ENCODE measurements at places on chromosomes 7 and 10. TPM values are rescaled to one million over a fixed set of nuclear protein-coding genes. Genes with fewer than 3 reads are reported as not detected.

DNA sequence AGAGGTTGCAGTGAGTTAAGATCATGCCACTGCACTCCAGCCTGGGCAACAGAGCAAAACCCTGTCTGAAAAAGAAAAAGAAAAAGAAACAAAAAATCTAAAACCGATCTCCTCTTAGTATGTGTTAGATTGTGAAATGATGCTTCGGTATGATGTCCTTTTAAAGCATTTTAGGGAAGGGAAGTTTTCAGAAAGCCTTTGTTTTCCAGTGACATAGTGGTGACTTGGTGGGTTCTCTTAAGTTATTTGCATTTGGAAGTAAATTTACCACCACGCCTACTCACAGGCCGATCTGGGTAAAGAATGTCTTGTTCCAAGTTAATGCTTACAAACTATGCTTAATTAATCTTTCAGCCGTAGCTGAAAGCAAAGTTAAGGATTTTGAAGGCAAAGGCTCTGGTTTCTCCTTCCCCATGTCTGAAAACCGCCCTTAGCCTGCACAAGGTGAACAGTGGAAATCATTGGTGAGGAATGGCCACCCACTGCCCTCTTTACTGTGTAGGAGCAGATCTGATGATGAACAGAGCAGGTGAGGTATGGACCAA, 10.7 kb downstream of the MTURN start:
- no peak for DNase-seq

- DNase-seq = no peak
Observed at GRCh38 chr10:62073429-62073828, 171.9 kb downstream of the ARID5B start.

DNA sequence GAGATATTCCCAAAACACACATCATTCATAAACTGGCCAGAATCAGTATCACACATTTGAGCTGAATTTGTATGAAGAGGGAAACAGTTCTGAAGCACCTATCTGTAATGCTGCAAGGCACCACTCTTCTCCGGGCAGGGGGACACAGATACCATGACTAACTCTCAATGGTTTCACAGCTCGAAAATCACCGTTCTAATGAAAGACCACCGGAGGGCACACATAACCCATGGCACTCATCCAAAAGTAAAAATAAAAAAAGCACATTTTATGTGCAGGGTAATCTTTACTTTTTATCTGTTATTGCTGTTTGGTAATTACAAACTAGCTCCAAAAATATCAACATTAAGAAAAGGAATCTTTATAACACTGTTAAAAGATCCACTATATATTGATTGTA, 137.5 kb downstream of the PARD3 start:
- DNase-seq = no peak

DNA sequence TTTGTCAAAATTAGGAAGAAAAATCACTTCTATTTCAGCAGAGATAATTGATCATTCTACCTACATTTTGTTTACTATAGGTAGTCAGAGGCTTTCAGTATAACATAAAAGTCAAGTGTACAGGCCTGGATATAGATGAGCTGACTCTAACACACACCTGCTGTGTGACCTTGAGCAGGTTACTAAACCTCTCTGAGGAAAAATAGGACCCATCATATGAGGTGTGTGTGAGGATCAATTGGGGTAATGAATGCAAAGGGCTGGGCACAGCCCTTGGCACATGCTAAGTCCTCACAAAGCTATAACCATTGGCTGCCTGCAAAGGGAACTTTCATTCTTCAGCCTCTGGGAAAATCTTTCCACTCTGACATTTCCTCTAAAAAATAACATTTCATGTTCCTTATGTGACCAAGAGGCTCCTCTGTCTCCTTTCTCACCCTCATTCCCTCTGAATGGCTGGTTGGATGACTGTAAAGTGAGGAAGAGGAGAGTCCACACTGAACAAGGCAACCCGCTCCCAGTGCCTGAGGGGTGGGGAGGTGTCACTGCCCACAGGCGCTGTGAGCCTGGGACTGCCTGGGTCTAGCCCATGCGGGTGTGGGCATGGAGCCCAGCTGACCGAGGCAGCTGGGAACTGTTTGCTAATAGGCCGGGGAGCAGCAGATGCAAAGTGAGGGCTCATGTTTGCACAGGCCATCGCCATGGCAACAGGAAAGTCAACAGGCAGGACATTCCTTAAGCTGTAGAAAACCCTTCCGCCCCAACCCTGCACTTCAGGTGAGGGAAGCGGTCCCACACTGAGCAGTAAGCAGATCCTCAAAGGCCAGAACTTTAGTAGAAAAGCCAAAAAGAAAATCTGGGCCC, 36.8 kb downstream of the MYOF start:
- no peak for DNase-seq

- no peak for DNase-seq
Observed at GRCh38 chr10:61984803-61985418, 83.4 kb downstream of the ARID5B start.

DNA sequence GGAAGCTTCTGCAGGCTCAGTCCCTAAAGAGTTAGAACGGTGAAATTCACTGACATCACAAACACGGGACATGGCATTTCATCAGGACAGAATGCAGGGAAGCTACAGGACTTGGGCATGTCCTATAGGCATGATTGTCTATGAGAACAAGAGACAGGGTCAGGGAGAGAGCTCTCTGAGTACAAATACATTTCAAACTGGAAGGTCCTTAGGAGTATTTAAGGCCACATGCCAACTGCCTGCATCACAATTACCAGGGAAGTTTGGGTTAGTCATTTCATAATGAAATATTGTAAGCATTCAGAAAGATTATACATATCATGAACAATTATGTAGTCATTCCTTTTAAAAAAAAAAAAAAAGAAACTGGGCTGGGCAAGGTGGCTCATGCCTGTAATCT, 71.3 kb downstream of the CREB3L2 start:
- no peak for DNase-seq

Gene MACC1
- total RNA-seq = 13.9 TPM

DNA sequence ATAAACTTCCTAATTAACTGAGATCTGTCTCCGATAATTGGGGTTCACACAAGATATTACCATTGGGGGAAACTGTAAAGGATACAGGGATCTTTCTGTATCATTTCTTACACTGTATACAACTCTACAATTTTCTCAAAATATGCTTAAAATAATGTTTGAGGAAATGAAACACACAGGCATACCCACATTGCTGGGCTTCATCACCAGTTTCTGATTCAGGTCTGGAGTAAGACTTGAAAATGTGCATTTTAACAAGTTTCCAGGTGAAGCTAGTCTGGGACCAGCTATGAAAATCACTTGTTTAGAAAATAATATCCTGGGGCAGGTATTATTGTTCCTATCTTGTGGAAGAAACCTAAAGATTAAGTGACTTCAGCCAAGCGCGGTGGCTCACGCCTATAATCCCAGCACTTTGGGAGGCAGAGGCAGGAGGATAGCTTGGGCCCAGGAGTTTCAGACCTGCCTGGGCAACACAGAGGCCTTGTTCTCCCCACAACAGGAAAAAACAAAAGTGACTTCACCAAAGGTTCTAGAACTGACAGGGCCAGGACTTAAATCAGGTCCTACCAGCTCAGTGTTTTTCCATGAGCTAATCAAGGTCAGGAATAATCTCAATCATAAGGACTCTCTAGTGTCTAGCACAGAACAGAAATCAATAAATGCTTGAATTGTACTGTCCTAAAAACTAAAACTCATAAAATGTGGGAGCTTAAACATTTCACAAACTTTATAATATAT, 12.6 kb downstream of the TOMM7 start:
- no peak for DNase-seq

GRCh38 chr7:5700391-5700985, 81.0 kb downstream of the RNF216 start:
- DNase-seq = no peak

- no peak for DNase-seq
Observed at GRCh38 chr10:33930079-33930478, 595.6 kb upstream of the NRP1 start.

Gene MUC12
- total RNA-seq = not detected

Gene C10orf105
- not detected for total RNA-seq

Gene FAM24B
- total RNA-seq = 7.3 TPM

- DNase-seq = no peak
Observed at GRCh38 chr7:5470167-5470532, 46.5 kb upstream of the TNRC18 start.

All from activated B cell treated with CpG ODN at 0.5 μM for 24 hours (primary cell).